ENCODE measurements at places on chromosomes 16 and 17.

- DNase-seq = no peak
Observed at GRCh38 chr16:59697761-59698160, 963.6 kb upstream of the GOT2 start.

GRCh38 chr16:23229714-23230113 is 47.2 kb downstream of the SCNN1G start:
- DNase-seq = no peak

DNA sequence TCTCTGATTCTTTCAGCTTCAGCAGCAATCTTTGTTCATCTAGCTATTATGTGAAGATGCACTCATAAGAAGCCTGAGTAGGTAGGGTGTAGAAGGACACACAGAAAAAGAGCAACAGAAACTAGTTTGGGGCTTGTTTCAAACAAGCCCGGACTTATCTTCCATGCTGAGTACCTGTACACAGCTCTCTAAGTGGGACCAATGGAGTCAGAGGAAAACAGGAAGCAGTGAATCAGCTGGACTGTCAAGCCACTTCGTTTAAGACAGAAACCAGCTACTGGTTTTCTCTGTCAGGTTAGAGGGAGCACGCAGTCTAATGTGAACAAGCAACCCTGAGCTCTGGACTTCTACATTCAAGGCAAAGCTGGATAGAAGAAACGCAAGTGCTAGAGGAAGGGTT is 16.0 kb downstream of the MAP2K6 start:
- DNase-seq = no peak

GRCh38 chr17:18888766-18889290 is 30.9 kb downstream of the PRPSAP2 start:
- no peak for DNase-seq

DNA sequence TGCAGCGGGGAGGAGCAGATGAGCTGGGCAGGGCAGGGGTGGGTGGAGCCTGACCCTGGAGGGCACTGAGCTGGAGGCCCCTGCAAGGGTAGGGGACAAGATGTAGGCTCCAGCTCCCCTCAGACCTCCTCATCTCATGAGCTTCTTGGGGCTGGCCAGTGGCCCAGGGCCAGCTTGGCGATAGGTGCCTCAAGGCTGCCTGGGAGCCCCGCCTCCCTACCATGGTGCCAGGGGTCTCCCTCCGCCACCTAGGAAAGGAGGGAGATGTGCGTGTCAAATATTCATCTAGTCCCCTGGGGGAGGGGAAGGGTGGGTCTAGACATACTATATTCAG is 3.9 kb downstream of the HIRIP3 start:
- DNase-seq = no peak

DNA sequence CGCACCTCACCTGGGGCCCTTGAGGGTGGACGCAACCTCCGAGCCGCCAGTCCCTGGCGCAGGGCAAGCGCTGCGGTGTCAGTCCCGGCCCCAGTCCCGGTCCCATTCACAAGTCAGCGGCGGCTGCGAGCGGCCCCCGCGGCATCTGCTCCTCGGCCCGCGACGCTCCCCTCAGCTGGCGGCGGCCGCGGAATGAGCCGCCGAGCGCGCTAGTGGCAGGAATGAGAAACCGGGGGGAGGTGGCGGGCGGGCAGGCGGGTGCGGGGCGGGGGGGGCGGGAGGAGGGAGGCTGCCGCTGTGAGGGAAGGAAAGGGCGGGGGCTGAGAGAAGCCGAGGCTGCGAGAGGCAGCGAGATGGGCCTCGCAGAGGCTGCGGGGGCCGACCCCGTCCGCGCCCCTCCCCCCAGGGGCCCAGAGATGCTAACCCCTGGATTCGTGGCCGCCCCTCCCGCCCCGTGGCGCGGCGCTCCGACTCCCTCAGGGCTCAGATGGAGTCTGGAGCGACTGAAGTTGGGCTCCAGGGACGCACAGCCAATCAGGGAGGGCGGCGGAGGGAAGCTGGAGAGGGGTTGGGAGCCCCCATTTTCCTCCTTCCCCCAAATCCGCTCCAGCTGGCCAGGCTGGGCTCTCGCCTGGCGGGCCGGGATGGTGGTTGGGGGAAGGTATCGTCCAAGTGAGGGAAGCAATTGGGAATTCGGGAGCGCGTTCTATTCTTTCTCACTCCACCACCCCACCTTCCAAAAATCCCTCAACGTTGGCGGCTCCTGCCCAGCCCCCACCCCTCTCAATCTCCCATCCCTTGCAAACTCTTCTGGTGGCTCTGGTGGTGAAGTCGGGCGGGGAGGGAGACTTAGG is at the start of gene CDH11:
CDH11 (minus strand) TSS at position 194 of the 854 bp plus-strand sequence. CDS start 117,194 bp downstream, outside the sequence.
- no peak for DNase-seq

DNA sequence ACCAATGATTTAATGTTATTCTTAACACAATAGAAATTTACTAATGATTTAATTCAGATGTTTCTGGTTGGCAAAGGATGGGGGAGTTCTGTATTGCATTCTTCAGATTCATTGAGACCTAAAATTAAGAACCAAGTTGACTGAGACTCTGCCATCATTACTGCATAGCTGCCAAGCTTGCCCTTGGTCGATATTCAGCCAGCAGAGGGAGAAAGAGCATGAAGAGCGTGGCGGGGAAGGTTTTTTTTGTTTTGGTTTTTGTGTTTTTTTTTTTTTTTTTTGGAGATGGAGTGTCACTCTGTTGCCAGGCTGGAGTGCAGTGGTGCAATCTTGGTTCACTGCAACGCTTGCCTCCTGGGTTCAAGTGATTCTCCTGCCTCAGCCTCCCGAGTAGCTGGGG is 659.4 kb upstream of the EEF2KMT start:
- no peak for DNase-seq

- no peak for DNase-seq
Observed at GRCh38 chr17:6796887-6797490, 21.0 kb downstream of the FBXO39 start.

DNA sequence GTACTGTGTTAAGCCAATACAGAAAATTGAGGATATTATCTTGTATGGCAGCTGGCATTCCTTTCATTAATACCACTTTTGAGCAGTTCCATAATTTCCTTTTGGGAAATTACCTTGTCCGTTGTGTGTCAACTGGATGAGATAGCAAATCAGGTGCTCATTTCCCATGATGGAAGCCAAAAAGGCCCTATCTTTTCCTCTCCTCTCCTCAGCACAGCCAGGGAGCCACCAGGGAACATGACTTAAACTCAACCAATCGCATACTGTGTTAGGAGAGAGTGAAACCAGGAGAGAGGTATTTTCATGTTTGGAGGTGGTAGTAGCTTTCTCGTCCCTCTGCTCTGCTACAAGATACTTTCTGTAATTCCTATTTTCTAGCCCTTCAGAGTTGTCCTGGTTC is 96.1 kb upstream of the TOX3 start:
- DNase-seq = no peak

GRCh38 chr16:55832773-55833691 is at the start of gene CES1:
Gene CES1, minus strand, starts transcription at chr16:55833096. Its CDS starts 41 bp downstream, at chr16:55833055.
- no peak for DNase-seq

- DNase-seq = no peak
Observed at GRCh38 chr17:38577244-38577643, 28.5 kb downstream of the SRCIN1 start.

DNA sequence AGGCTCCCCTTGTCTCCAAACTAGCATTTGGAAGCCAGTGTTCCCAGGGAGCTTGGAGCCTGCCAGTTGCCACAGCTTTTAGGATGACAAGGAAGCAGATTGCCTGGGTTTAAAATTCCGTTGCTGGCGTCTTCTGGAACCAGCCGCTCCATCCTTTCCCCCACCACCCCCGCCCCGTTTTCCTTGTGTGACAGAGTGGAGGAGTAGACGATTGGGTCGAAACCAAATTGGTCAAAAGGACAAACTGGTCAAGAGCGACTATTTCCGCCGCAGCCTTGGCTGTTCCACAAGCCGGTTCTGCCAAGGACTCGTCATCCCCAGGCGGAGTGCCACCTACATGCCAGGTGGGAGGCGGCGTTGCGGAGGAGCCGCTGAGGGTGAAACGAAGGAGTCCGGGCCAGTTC is 91.1 kb downstream of the RPA1 start:
- no peak for DNase-seq

- DNase-seq = no peak
Observed at GRCh38 chr17:13962716-13963240, 106.5 kb upstream of the COX10 start.

- no peak for DNase-seq
Observed at GRCh38 chr17:74270333-74270732, 3.7 kb upstream of the DNAI2 start.

GRCh38 chr16:84041881-84042280 is 714 bp downstream of the SLC38A8 start:
- DNase-seq = no peak

DNA sequence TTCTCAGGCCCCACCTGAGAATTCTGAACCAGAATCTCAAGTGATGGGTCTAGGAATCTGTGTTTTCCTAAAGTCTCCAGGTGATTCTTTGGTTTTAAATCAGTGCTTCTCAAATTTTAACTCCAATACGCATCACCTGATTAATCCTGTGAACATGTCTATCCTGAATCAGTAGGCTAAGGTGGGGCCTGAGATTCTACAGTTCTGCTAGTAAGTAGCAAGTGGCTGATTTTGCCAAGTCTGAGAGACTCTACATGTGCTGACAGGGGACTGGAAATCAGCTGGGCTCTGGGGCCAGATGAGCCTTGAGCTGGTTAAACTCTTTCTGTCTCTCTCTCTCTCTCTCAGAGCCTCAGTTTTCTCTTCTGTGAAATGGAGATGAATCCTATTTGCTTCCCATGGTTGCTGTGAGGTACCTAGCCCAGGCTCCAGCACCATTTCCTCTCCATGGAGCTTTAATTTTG is 9.0 kb downstream of the CCR7 start:
- no peak for DNase-seq

DNA sequence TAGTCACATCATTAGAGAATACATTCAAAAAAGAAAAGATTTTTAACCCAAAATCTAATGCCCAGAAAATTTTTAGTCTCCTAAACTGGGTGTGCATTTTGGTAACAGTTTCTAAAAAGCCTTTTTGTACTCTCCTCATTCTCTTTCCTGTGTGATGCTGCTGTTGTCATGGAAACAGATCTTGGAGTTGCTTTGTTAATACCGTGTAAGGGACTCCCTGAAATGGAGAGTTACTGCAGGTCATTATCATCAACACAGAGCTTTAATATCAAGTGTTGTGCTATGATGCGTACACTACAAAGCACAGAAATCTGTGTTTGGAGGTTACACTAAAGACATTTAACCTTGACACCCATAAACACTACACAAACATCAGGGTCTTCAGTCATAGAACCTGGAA is 216.3 kb downstream of the PRKCA start:
- no peak for DNase-seq

GRCh38 chr17:41547921-41548843 is 20.1 kb upstream of the KRT19 start:
- DNase-seq = peak; percentile 53

GRCh38 chr17:44012391-44012790 is 2.4 kb downstream of the TMEM101 start:
- DNase-seq = no peak

- DNase-seq = no peak
Observed at GRCh38 chr17:75498039-75498725, 17.2 kb downstream of the CASKIN2 start.

DNA sequence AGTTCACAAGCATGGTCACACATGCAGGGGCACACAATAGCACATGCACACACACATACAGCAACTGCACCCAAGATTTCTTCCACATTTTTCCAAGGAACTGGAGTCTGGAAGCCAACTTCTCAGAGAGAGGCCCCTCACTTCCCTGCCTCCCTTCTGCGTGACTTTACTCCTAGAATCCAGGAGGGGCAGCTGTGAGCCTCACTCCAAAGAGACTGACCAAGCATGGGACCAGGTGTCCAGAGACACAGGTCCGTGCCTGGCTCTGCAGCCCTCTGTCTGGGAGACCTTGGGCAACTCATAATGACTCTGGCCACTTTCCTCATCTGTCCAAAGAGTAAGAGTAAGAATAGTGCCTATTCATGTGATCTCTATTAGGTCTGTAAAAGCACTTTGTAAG is 104.7 kb upstream of the TMEM132E start:
- no peak for DNase-seq

DNA sequence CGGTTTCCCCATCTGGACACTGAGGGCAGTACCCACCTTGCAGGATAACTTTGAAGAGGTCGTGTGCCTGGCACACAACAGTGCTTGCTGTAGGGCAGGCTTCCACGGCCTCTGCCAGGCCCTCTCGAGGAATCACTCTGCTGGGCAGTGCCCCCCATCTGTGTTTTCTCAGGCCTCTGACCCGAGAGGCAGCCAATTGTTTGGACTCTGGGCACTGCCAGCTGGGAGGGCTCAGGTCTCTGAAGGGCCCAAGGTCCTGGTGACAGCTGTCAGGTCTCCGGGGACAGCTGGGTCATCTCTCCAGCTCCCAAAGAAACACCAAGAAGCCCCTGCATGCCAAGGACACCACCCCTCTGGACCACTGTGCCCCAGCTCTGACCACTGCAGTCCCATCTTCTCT is 1.0 kb upstream of the RAB26 start:
- no peak for DNase-seq

GRCh38 chr16:72970656-72971055 is 77.3 kb downstream of the ZFHX3 start:
- no peak for DNase-seq

DNA sequence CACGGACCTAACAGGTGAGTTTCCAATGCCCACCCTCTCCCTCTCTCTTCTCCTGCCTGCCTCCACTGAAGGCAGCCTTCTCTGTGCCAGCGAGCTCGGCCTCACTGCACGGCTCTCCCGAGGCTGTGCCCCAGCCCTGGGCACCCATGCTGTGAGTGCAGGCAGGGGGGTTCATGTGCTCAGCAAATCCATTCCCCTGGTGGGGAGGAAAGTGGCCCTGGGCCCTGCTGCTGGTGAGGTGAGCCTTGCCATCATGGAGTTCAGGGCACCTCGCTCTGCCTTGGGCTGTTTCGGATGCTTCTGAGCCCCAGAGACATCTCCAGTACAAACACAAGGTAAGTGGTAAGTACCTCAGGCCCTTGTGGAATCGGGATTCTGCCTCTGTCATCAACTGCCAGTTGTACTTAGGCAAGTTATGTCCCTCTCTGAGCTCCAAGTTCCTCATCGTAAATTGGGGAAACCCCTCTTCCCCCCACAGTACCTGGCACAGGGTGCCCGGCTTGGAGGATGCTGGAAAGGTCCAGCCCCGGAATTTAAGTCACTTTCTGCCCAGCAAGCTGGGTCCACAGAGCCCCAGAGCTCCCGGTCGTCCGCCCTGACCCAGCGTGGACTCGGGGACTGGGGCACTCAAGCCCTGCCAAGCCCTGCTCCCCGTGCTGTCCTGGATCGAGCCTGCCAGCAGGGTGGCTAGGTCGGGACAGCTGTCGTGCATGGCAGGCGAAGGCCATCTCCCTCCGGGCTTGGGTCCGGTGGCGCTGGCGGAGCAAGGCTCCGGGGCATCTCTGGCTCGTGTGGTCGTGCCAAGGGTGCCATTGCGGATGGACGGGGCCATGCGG is 684 bp upstream of the NUDT16L1 start:
- no peak for DNase-seq

Measured in stimulated activated naive B cell treated with anti-CD40 and anti-IgM and Interleukin-4, amounts not matched to agents 10 μg/mL and 1 μg/mL and 100 μg/mL, for 72 hours (primary cell).